ENCODE measurements at places on chromosomes 11 and 22.

DNA sequence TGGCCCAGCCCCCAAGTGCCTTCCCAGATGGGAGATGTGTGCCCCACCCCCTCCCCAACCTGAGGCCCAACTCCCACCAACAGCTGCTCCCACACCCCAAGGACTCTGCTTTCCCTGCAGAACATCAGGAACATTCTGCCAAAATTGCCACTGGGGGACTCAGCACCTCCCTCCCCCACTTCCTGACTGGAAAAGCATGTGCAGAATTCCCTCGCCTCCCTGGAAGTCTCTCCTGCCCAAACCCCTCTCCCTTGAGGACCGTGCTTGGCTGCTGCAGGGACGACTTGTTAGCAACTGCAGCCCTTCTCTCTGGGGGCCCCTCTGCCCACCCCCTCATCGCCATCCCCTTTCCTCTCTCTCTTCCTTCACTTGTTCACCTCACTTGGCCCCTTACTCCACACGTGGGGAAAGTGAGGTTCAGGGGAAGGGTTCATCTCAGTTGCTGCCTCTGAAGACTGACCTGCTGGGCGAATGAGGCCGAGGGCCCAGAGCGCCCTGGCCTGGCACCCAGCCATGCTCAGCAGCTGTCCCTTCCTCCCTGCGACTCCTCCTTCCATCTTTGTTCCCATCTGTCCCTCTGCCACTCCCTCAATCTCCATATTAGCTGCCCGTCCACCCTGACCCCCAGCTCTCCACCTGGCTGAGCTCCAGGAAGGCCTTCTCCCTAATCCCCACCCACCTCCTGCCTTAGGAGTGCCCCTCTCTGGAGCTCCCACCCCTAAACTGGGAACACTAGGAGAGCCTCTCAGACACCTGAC is 105.1 kb downstream of the CHST1 start:
- DNase-seq, result no peak

- no peak for DNase-seq
These were observed 381.6 kb downstream of the ETS1 start for GRCh38 chr11:128205796-128206195.

- no peak for DNase-seq
These were observed 13.8 kb downstream of the USP2 start for GRCh38 chr11:119367661-119368120.

DNA sequence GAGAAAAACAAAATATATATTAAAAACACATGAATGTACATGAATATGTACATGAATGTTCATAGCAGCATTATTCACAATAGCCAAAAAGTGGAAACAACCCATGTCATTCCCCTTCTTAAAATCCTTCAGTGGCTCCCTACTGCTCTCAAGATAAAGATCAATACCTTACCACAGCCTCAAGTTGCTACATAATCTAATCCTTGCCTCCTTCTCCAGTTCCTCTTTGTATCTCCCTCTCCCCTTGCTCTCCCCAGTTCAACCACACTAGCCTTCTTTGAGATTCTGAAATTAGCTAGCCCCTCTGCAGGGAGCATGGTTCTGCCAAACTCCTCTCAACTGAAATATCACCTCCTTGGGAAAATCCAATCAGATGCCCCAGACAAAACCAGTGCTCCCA is 28.1 kb downstream of the MTMR2 start:
- DNase-seq, result no peak

GRCh38 chr11:90220391-90220790 is 2.5 kb downstream of the CHORDC1 start:
- DNase-seq, result no peak

GRCh38 chr11:130620548-130620947 is 172.1 kb downstream of the ADAMTS15 start:
- no peak for DNase-seq

Data from vagina (tissue), 2 donors.